AG04450 (cell line): ENCODE measurements at places on chromosomes 5 and 9. TPM values are rescaled to one million over a fixed set of nuclear protein-coding genes. Genes with fewer than 3 reads are reported as not detected.

DNA sequence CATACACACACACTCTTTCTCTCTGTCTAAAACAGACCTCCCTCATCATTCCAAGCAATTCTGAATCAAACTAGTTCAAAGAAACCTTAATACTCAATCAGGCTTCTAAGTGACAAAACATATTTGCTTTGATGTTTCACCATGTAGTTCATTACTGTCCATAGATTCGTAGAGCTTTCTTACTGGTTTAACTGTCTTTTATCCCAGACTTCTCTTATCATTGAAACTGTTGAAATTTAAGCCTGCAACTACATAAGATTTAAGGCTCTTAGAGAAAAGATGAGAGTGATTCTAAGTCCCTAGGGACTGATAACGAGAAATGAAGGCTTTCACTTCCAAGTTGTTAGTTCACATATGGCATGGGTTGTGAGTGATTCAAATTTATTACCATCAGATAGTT is 11.0 kb upstream of the PLAC8L1 start:
- DNase-seq = no peak

GRCh38 chr9:89413963-89414638 is 83.8 kb downstream of the SEMA4D start:
- no peak for DNase-seq

DNA sequence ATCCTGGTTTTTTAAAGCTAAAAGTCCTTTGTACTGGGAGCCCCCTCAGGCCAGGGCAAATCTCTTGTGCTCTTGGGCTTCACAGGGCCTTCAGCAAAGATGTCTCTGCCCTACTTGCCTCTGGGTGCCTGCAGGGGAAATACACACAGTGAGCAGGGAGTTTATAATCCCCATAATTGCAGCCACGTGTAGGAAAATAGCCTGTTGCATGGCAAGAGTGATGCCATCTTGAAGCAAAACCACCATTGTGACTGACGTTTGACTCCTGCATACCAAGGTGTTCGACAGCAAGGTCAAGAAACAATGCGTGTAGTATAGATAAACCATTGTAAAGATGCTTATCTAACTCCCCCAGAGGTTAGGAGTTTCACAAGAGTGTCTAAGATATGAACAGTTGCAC is 11.4 kb upstream of the IL3 start:
- DNase-seq = no peak

DNA sequence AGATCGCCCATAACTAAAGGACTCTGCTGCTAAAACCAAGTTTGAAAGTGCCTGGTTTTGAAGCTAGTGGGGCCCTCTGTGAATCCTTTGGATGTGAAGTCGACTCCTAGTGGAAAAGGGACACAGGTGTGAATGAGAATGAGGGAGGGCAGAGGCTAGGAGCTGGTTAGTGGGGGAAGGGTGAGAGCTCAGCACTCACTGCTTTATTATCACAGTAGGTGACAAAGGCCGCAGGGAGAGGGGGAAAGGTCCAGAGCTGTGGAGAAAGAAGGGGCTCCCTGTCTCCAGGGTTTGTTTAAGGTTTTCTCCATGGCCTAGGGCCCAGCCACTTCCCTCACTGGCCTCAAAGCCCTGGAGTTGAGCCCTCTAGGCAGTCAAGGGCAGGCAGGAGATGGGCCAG is 3.5 kb downstream of the HDHD3 start:
- no peak for DNase-seq

DNA sequence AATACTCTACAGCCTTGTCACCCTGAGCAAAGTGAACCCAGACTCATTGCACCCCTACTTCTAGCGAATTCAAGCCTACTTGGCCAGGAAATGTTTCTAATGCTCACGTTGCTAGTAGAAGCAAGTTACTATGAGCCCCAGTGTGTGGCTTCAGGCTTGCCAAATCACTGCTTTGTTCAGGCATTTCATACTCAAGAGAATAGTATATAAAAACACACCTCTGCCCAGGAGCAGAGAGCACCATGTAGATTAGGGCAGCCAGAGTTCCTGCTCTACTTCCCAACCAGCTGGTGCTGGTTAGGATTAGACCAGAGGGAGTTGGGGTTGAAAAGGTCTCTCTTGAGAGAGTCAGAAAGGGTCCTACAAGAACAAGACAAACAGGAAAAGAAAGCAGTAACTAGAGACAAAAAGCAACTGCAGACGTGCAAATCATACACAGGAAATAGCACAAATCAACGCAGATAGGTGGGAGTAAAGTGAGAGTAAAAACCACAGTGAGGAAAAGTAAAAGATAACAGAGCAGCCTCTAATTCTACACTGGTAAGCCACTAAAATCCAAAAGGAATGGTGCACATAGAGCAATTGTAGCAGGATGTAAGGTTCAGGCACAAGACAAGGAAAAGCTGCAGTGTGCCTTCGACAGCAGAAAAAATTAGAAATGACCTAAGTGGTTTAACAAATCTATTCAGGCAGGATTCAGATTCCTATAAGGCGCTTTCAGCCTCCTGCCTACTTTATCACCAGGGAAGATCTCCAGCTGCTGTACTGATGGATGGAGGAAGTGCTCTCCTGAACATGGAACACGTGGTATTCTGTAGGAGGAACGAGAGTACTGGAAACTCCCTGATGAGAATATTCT is 49.6 kb upstream of the KIF2A start:
- no peak for DNase-seq

DNA sequence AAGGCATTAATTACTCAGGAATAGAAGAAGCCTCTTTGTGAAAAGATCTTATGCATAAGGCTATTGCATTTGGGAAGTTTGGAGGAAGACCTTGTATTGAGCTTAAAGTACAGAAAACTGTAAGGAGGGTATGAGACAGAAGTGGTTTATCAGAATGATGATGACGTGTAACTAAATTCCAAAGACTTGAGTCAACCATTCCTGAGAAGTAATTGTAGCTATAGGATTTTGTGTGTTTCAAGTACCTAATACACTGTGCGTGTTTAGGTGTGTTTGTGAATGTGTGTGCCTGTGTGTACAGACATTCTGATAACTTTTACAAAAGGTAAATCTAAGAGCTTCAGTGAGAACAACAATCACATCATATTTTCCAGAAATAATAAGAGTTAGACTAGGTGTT is 46.5 kb upstream of the IRX2 start:
- DNase-seq = no peak

DNA sequence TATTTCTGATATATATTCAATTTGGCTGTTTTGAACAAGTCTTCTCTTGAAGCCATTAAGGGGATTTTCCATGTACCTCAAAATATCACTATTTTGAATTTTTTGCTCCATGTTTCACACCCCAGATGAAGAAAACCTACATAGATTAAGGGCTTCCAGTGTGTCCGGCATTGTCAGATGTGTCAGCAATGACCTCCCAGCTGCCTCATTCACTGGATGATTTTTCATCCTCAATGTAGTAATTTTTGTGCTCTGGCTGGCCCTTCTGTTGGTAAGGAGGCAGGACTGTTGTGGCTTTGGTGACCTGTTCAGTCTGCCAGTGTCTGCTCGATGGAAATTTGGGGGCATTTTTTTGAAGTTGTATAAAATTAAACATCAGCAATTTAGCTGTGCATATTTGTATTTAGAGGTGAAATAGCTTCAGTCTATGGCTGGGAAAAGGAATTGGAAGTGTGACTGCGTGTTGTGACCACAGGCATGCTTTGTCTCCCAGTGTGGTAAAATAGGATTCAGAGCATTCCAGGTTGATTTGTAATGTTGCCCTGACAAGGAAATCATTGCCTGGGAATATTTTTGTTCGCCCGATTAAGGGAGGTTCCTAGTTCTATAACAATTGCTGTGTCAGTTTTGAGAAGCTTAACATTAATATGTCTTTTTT is 312.4 kb downstream of the ARHGEF28 start:
- DNase-seq = peak; percentile 80

DNA sequence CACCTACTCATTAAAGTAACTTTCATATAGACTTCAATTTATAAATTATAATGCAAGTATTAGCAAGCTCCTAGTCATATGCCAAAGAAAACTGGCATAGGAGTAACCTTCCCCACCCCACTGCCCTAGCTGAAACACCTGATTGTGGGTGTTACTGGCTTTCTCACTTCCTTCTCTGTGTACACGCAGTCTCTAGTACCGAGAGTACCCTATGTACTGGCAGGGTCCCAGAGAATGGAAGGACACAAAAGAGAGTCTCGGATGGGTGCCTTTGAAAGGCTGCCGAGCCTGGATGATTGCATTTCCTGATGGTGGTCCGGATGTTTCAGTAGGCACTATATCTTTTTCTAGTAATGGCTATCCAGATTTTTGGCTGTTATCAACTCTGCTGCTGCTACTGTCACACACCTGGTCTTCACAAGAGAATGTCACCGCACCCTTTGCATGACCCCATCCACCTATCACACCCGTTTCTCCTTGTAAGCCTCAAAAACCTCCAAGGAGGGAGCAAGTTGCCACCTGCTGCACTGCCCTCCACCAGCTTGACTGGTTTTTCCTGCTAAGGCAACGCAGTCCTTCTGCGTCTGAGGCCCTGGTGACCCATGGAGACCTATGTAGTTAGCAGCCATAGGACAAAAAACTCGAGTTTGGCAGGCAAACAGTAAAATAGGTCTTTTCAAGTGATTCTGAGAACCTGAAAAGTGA is 53.8 kb upstream of the CLINT1 start:
- no peak for DNase-seq

- DNase-seq = no peak
These were observed 5.2 kb downstream of the MEF2C start for GRCh38 chr5:88877826-88878225.

DNA sequence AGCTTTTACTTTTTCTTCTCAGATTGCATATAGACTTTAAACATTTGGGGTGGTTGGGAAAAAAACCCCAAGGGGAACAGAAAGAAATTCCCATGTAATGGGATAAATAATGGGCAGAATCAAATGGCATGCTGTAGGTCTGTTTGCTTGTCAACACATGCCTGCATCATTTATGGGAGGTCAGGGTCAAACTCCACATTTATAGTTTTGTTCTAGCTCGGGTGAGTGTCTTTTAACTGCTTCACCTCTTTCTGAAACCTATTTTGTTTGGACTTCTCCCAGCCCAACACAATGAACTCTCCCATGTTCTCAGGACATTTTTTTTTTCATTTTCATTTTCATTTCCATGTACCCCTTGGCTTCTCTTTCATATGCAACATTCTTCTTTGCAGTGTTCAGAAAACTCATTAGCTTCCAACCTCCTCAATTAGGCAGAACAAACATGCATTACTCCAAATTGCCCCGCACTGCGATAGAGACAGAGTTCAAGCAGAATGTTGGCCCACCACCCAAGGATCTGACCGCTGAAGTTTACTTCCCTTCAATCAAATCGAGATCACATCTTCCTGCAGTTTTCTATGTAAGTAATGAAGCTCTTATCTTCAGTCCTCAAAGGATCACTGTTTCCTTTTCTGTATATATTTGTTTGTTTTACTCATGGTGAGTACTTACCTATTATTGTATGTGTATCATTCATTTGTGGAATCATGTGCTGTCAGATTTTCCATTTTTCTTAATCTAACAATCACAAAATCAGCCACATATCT is 354.6 kb downstream of the ZSWIM6 start:
- DNase-seq = no peak

GRCh38 chr5:61251874-61252642 is 80.0 kb upstream of the ZSWIM6 start:
- DNase-seq = no peak

DNA sequence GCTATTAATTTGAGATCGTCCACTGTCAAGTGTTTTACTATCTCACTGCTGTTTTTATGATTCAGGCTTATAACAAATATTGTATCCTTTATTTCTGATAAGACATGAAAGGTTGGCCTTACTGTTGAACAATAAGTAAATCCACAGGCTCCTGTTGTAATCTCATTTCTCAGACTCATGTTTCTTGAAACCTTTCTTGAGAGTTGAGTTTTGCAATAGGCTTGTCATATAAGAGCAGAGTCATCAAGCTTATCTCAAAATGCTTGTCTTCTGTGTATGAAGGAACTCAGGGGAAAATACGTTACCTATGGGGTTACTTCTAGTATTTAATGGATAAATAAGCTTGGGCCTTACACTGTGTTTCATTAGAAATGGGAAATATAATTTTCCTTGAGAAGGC is 9.2 kb upstream of the TLX3 start:
- no peak for DNase-seq

DNA sequence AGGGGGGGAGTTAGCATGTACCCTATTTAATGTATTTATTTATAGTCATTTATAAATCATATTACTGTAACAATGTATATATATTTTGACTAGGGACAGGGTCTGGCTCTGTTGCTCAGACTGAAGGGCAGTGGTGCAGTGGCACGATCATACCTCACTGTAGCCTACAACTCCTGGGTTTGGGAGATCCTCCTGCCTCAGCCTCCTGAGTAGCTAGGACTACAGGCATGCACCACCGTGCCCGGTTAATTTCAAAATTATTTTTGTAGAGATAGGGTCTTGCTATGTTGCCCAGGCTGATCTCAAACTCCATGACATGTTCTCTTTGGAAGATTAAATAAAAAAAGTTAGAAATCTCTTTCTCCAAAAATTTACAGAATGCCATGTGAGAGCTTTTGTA is 52.8 kb downstream of the ARHGEF28 start:
- DNase-seq = no peak

GRCh38 chr9:138100711-138101350 is 223.2 kb downstream of the CACNA1B start:
- DNase-seq = no peak

- no peak for DNase-seq
These were observed 47.7 kb downstream of the FTMT start for GRCh38 chr5:121899346-121899745.

- DNase-seq = no peak
These were observed 330.6 kb downstream of the ASTN2 start for GRCh38 chr9:117084221-117084620.

DNA sequence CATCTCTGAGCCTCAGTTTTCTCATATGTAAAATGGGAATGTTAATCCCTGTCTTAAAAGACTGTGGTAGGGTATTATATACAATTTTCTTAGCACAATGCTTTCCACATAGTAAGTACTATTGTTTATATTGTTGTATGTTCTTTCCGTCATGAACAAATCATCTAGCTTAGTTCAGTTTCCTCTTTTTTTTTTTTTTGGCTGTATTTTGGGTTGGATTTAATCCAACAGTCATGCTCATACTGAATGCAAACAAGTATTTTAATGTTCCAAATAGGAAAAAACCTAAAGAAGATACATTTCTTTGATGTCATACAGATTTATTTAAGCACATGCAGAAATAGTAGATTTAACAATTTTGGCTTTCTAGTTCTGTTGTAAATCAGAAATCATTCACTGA is 95.1 kb downstream of the RNF180 start:
- no peak for DNase-seq

ZNF462 gene
- polyA plus RNA-seq = 7.5 and 11.9 TPM in 2 replicates

C5orf58 gene
- not detected in 2 replicates for polyA plus RNA-seq

CCNO gene
- not detected in 2 replicates for polyA plus RNA-seq

NIM1K gene
- 0.72 and 0.83 TPM in 2 replicates for polyA plus RNA-seq

ZSWIM6 gene
- 18.6 and 18.9 TPM in 2 replicates for polyA plus RNA-seq

SLCO4C1 gene
- not detected in 2 replicates for polyA plus RNA-seq

SH3GL2 gene
- polyA plus RNA-seq = 0.04 and 0.05 TPM in 2 replicates

SCGB3A2 gene
- not detected in 2 replicates for polyA plus RNA-seq

GABBR2 gene
- 2.4 and 3.2 TPM in 2 replicates for polyA plus RNA-seq

DMRT3 gene
- not detected in 2 replicates for polyA plus RNA-seq
